ENCODE measurements at places on chromosomes 5 and 9.
A peak's percentile ranks its signal among the peaks of the same experiment; 100 is the strongest.

GRCh38 chr5:38426986-38427950 is 129.2 kb downstream of the LIFR start:
- DNase-seq = no peak

- DNase-seq = no peak
Observed at GRCh38 chr9:97527626-97528528, 26.4 kb downstream of the TMOD1 start.

DNA sequence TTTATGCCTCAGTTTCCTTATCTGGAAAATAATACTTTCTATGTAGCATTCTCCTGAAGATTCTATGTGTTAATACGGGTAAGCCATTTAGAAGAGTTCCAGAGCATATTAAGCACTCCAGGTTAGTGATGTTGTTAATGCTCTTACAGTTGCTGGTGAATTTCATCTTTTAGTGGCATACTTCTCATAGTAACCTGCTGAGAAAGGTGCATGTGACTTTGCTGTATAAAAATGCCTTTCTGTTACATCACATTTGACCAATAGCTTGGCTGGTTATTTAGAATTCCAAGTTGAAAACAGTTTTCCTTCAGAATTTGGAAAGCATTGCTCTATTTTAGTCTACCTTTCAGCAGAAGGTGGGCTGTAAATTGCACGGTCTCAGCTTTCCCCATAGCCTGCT is 27.2 kb downstream of the GCNT1 start:
- DNase-seq = no peak

- DNase-seq = no peak
Observed at GRCh38 chr5:56247592-56247991, 14.5 kb upstream of the ANKRD55 start.

GRCh38 chr9:105295986-105296385 is 51.5 kb downstream of the SLC44A1 start:
- DNase-seq = no peak

DNA sequence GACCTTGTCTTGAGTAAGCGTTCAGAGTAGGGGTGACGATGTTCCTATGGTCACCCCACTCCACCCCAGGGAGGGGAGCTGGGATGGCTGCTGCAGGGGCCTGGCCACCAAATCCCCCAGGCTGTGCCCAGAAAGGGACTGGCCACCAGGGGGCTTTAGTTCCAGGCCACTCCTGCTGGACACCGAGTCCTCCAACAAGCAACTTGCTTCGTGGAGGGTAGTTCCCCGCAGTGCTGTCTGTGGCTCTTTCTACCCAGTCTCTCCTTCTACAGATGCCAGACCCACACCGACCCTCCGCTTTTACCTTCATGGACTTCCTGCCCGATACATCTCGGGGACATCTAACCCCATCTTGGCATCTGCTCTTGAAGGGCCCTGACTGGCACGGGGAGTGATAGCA is 35.7 kb upstream of the GABRP start:
- no peak for DNase-seq

GRCh38 chr9:34986540-34987047 is 3.0 kb upstream of the DNAJB5 start:
- peak; percentile 16 for DNase-seq

DNA sequence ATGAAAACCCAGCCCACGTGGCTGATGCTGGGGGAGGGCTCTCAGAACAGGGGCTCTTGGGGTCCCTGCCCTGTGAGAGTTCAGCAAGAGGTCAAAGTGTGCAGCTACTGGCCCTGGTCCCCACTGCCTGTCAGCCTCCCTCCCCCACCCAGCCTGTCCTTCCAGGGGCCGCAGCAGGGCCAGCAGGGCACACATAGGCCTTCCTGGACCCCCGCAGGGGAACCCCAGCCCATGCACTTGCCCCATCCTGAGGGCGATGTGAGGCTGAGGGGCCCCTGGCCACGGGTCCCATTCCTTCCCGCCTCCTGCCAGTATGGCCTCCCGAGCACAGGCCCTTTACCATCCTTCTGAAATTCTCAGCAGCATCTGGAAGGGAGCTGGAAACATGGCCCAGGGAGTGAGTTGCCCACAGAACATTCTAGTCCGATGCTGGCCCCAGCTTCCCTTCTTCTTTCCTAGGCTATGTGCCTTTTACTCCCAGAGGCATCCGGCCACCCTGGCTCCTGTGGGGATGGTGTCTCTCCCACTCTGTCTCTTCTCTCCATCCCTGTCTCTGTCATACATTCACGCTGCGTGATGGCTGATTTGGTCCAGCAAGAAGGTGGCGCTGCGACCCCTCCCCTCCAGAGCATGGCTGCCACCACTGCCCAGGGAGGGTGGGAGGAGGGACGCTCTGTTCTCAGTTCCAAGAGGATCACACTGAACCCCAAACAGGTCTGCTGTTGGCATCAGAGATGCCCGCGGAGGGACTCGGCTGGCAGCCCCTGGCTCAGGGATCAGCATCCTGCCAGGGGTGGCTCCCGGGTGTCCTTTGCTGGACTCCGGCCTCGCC is 19.6 kb downstream of the MRPL36 start:
- no peak for DNase-seq

DNA sequence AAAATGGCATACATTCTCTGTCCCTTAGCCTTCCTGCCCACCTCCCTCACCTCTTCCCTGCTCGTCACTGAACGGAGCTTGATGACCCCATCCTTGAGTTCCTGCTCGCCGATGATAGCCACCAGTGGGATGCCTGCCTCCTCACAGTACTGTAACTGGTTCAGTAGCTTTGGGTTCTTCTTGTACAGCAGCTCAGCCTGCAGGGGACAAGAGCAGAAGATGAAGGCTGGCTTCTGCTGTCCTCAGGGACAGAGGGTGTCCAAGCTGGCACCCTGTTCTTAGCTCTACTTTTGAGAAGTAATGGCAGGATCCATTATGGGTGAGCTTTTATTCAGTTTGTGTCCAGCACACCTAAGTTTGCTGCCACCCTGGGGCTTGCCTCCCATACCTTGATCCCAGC is 1.3 kb upstream of the DND1 start:
- DNase-seq = no peak

GRCh38 chr9:9754186-9754585 is 858.6 kb downstream of the PTPRD start:
- no peak for DNase-seq

GRCh38 chr5:181186022-181186421 is 19.0 kb downstream of the TRIM7 start:
- DNase-seq = no peak

DNA sequence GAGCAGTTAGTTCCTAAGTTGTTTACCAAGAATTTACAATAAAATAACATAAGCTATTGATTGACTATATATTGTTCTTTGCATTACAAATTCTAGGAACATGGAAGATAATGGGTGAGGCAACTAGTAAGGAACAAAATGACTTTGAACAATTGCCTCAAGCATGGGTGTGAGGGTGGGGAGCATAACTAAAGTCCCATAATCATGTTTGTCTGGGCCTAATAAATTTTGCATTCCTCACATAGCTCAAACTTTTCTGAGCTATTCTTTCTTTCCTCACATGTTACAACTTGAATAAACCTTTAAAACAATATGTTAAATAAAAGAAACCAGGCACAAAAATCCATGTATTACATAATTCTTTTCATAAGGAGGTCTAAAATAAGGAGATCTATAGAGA is 1066.1 kb downstream of the NR2F1-AS1 start:
- DNase-seq = no peak

GRCh38 chr5:102874054-102874453 is 118.9 kb downstream of the PAM start:
- no peak for DNase-seq

DNA sequence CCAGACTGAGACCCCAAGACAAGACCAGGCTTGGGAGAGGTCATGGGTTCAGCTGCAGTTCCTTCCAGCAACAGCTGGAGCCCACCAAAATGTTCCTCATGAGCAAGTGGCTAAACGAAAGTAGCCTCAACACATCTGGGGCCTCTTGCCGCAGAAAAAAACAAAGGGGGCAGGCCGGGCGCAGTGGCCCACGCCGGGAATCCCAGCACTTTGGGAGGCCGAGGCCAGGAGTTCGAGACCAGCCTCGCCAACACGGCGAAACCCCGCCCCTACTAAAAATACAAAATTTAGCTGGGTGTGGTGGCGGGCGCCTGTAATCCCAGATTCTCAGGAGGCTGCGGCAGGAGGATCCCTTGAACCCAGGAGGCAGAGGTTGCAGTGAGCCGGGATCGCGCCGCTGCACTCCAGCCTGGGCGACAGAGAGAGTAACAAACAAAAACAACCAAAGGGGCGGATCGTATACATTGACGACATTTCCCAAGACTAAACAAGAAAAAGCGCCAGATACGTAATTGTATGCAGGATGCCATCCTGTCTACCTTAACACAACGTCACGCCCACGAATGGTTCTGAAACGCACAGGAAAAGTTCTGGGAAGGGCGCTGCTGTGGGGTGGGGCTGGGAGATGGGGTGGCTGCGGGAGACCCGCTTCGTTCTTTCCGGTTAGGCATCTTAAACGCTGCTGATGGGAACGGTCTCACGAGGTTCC is 1.7 kb downstream of the INPP5E start:
- no peak for DNase-seq

GRCh38 chr5:1212271-1212670 is 10.9 kb downstream of the SLC6A19 start:
- no peak for DNase-seq

- DNase-seq = no peak
Observed at GRCh38 chr5:4294878-4295277, 699.2 kb downstream of the IRX1 start.

DNA sequence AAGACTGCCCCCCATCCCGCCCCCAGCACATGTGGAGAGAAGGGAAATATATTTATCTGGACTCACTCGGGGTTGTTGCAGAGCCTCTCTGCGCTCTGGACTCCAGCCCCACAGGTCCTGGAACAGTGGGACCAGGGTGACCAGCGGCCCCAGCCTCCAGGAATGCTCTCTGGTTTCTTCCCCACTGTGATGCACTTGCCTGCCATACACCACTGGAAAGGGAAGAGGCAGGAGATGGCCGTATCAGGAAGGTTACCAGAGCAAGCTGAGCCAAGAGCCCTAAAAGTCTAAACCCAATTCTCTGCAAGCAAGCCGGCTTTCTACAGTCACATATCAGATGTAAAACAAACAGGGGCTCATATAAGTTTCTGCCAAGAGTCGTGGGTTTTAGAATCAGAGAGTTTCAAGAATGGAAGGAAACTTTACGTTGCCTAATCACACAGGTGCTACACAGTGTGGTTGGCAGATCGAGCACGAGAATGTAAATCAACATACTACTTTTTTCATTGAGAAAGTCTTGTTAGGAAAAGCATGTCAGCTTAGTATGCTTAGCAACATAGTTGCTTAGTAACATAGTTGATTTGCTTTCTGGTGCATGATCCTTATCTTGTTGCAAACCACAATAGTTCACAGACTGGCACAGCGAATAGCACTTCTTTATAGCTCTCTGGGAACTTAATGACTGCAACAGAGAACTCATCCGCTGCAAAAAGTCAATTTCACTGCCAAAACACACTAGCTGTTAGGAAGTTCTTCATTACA is 201.2 kb downstream of the TARS1 start:
- no peak for DNase-seq

DNA sequence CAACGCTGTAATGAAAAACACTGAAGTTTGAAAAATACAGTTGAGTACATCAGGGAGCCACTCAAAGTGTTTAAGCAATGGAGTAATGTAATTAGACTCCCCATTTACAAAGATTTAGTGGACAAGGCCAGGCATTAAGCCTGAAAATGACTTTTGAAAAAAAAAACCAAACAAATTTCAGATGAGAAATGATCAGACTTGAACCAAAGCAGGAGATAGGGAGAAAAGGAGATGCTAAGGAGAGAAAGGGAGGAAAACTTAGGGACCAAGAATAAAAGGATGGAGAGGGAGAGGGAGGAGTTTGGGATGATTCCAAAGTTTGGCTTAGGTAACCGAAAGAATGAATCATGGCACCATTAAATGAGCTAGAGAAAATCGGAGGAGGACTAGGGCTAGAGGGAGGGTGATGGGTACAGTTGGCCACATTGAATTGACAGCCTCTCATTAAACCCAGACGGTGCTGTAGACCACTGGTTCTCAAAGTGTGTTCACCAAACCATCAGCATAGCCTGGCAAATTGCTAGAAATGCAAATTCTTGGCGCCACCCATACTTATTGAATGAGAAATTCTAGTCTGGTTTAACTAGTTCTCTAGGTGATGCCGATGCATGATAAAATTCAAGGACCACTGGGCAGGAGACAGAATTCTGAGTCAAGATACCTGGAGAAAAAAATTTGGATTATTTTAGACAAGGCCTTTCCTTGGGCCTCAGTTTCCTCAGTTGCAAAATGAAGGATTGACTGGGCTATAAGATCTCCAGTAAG is 6.2 kb upstream of the CPEB4 start:
- DNase-seq = no peak

DNA sequence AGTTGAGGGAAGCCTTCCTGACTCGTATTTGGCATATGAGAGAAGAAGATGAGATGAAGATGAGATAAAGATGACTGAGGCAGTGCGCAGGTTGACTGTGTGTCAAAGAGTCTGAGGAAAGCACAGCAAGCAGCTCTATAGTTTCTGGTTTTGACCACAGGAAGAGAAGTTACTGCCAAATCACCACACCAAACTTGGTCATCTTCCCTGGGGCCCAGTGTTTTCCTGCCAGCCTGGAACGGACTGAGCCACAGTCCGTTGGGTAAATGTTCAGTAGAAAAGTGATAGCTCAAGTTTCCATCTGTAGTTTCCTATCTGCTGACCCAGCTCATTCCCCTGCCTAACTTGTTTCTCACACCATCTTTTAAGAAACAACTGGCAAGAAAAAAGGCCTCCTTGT is 80.7 kb upstream of the ADAMTS19 start:
- DNase-seq = no peak

DNA sequence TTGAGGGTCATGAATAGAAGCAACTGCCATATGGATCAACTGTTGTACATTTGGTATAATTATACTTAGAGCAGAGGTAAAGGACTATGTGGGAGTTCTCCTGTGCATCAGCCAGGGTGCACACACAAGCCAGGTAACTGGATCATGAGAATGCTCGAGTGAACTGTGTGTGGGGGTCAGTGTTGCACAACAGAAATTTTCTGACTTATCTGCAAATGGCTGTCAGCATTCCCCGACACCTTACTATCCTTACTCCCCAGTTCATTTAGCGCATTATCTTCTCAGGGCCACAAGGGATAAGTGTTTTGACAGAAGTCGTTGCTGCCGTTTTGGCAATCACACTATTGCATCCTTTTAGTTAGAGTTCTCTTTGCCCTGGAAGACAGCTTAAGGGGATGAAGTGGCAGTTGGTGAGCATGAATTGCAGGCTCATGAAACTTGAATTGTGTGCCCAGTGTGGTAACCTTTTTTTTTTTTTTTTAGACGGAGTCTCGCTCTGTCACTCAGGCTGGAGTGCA is 1.7 kb downstream of the CANX start:
- DNase-seq = no peak

- no peak for DNase-seq
Observed at GRCh38 chr9:6645355-6646292, at the start of gene GLDC. TSS of gene GLDC (minus strand) at chr9:6645729. CDS start at chr9:6645499, 230 bp downstream.

- DNase-seq = no peak
Observed at GRCh38 chr5:1247811-1248210, 22.6 kb downstream of the SLC6A18 start.

- DNase-seq = no peak
Observed at GRCh38 chr5:71786337-71787055, 67.4 kb downstream of the CARTPT start.

- DNase-seq = no peak
Observed at GRCh38 chr5:56849671-56850070, 34.3 kb downstream of the MAP3K1 start.

Data from NCI-H1105 treated with DMSO at 0.1 percent for 48 hours (cell line).